ENCODE measurements at places on chromosomes 3 and 15.

- no peak for DNase-seq
Observed at GRCh38 chr3:23856286-23856685, 50.5 kb downstream of the UBE2E1 start.

DNA sequence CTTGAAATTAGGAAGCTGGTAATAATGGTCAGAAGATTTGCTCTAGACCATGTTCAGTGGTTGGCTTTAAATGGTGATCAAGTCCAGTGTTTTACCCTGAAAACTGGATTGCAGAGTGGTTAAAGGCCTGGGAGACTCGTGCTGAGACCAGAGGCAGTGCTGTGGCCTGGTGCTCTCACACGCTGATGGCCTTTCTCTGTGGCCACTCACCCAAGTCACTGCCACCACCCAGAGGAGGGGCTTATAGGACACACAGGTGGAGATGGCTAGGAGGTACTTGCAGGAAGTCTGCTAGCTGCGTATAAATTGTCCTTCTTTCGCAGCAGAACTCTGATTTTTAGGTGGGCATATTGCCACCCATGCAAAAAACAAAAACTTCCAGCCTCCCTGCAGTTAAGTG lies 6.2 kb upstream of the EHD4 start:
- DNase-seq, result no peak

DNA sequence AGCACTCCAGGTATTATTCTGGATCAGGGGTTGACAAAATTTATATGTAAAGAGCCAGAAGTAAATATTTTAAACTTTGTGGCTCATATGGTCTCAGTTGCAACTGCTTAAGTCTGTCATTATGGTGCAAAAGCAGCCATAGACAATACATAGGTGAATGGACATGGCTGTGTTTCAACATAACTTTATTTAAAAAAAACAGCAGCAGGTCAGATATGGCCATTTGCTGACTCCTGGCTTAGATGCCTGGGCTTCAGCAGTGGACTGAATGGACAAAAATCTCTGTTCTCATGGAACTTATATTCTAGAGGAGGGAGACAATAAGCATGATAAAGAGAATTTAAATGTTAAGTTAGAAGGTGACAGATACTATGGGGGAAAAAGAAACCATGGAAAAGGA lies 11.7 kb upstream of the FYCO1 start:
- no peak for DNase-seq

DNA sequence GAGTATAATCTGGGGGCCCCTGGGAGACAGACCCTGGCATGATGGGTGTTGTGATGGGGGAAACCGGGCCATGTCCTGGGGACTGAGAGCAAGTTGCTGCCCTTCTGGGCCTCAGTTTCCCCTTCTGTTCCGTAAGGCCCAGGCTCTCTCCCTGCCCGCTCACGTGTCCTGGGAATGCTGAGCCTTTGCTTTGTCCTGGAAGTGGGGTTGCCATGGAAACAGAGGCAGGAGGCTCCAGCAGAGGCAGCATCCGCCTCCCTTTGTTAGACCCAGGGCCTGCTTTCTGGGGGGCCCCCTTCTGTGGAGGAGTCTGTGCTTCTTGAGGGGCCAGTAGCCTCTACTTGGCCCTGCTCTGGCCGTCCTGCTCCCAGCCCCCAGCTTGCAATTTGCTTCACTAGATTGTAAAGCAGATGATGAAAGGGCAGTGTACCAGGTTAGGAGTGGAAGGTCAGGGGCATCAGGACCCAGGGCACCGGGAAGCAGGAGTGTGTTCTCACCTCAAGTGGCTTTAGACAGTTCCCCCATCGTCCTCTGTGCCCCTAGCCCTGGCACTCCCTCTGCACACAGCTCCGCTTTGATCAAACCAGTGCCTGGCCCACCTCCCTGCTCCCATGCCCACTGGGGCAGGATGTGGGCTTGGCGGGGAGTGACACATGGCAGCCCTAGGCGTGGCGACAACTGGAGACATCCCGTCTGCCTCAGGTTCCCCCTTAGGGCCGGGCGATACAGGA lies 105.6 kb downstream of the FBLN2 start:
- DNase-seq, result no peak

GRCh38 chr3:172655388-172655787 lies 55.5 kb downstream of the NCEH1 start:
- no peak for DNase-seq

GRCh38 chr3:59608356-59608755 lies 558.5 kb upstream of the CFAP20DC start:
- no peak for DNase-seq
